Hematopoietic multipotent progenitor cell treated with erythropoietin and hydrocortisone succinate and interleukin-3 and kit ligand, for 15 days (in vitro differentiated cells): ENCODE measurements at places on chromosomes 3 and 15.

DNA sequence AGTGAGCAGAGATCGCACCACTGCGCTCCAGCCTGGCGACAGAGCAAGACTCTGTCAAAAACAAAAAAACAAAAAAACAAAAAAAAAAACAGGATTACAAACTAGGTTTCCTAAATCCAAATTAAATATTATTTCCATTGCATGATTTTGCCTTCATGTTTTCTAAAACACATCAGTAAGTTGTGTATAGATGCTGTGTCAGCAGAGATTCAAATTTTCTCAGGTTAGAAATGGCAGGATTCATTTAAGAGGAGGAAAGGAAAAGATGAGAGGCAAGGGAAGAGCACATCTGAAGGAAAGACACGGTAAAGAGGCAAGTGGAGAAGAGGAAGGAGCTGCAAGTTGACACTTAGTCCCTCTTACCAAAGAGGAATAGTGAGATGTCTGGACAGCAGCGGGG, 51.8 kb upstream of the PPARG start:
- DNase-seq: no peak

GRCh38 chr3:145639875-145640274, 521.1 kb downstream of the PLOD2 start:
- no peak for DNase-seq

DNA sequence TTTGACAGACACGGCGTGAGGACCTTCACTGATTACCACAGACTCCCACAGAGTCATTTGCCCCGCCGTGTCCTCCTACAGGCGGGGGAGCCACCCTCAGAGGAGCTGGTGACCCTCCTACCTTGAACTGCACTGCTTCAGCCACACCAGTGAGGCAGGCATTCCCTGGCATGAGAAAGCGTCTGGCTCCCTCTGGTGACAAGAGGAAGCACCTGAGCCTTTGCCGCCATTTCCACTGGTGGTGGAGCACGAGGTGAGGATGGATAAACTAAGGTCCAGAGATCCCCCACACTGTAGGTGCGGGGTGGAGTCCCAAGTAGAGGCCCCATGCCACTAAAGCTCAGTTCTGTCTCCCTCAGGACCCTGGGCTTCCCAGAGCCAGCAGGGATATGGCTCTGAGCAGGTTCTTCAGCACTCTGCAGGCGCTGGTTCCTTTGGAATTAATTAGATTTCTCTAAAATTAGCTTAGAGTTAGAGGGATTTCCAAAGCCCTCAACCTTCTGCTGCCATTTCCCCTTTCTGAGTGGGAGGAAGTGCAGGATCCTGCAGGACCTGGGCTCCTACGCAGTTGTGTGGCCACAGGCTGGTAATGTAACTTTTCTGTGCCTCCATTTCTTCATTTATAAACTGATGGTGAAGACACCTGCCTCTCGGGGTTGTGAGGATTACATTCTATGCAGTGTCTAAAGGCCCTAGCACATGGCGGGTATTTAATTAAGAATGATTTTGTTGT, 224.0 kb downstream of the SLCO3A1 start:
- no peak for DNase-seq

- DNase-seq: no peak
Measured at GRCh38 chr3:173502983-173503568, 105.5 kb downstream of the NLGN1 start.

- DNase-seq: no peak
Measured at GRCh38 chr15:98408231-98408630, 240.1 kb upstream of the IGF1R start.

- DNase-seq: no peak
Measured at GRCh38 chr15:101496198-101496986, 6.9 kb upstream of the PCSK6 start.

DNA sequence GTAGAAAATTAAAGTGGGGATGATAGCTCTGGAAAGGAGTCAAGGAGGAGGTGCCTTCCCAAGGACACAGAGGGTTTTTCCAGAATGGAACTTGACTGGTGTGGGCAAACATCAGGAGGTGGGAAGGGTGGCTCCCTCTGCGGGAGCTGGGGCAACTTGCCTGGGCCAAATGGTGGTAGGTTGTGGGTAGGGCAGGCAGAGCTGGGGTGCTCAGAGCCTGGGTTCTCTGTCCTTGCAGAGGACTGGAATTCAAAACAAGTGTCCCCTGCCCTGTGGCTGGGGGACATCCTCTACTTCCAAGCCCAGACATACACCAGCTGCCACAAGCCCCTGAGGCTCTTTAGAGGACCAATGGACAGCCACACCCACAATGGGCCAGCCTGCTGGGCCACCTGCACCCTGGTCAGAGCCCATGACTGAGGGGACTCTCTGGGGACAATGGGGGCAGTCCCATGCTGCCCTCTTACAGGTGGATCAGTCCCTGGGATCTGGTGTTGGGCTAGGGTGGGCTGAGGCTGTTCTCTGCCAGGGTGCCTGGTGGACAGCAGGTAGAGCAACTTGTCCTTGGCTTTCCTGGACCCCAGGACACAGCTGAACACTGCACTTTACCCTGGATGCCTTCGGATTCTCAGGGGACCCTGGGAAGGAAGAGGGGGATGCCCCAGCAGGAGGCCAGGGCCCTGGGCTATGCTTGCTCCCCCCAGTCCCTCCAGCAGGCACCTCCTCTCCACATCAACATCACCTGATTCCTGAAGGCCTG, 38.6 kb upstream of the CSPG4 start:
- DNase-seq: no peak

DNA sequence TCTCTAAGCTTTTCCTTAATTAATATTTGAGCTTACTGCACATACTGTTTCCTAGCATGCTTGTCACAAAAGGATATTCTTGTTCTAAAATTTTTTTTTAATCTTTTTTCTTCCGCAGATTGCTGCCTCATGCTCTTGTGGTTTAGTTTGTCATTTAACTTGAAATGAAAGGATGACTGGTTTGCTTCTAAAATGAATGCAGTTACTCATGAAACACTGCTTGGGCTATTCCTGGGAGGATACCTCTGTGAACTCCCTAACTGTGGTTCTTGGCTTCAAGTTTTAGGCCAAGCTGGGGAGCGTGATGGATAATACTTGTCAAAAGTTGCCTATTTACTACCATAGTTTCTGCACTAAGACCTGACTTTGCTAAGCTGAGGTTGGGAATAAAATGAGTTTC, 64.0 kb downstream of the USP13 start:
- no peak for DNase-seq
